ENCODE measurements at places on chromosomes 5 and 9. TPM values are rescaled to one million over a fixed set of nuclear protein-coding genes. Genes with fewer than 3 reads are reported as not detected.

- DNase-seq = no peak
Measured at GRCh38 chr9:28234894-28235277, 661.6 kb upstream of the C9orf72 start.

- no peak for DNase-seq
Measured at GRCh38 chr9:11892401-11892800, 800.8 kb upstream of the TYRP1 start.

The PDGFRB gene
- 57.2 TPM for total RNA-seq

GRCh38 chr9:2307480-2307879, 292.3 kb downstream of the SMARCA2 start:
- no peak for DNase-seq

The ABO gene
- 1.5 TPM for total RNA-seq

GRCh38 chr5:88426441-88426840, 157.8 kb upstream of the TMEM161B start:
- no peak for DNase-seq

DNA sequence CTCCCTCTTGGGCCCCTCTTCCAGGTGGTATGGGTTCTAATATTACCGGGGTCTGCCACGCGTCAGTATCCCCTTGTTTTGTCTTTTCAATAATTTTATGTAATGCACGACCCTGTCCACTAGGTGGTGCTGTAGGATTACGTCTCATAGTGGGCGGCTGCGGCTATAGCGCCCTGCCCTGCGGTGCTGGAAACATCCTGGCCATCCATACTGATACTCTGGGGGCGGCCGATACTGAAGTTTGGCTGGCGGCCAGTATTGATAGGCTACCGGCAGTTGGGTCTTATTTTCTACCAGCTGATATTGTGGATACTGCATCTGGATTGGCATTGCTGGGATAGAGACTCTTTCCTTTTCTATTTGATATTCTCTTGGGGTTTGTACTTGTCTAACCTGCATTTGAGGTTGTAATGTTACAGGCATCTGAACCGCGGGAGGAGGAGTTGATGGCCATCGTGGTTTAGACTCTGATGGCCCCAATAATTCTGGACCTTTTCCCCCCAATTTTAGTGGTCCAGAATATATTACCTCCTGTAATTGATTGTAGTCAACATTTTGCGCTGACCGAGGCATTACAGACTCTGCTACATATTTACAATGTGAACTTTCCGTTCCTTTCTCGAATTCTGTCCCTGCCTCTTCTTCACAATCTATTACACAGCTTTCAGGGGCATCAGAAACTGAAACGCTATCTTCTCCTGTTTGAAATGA, 3.3 kb upstream of the TMEM141 start:
- peak; percentile 86 for DNase-seq

The PCDHB3 gene
- total RNA-seq = 0.70 TPM

GRCh38 chr5:97115932-97116331, 26.5 kb downstream of the LIX1 start:
- DNase-seq = no peak

DNA sequence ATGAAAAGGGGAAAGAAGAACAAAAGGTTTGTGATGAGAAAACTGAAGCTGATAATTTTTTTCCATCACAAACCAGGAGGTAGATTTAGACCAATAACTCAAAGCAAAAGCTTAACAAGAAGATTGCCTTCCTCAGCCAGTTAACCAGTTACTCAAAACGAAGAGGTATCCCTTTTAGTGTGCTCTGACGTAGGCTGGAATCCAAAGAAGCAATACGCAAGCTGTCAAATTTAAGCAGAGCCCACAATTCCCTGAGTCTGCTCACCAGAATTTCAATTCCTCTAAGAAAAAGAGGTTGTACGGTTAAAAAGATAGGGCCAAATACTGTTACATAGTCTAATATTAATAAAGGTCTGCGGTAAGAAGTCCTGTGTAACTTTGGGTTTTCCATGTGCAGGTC, 61.8 kb downstream of the BRINP1 start:
- no peak for DNase-seq
